ENCODE measurements at places on chromosomes 7 and 10. TPM values are rescaled to one million over a fixed set of nuclear protein-coding genes. Genes with fewer than 3 reads are reported as not detected.

The ATOH7 gene
- not detected for total RNA-seq

GRCh38 chr7:44265728-44266127 is 59.7 kb downstream of the CAMK2B start:
- no peak overlapping the region for H3K4me3 ChIP-seq
- peaks cover 68% of the 10 kb centered on the region for H3K4me1 ChIP-seq

DNA sequence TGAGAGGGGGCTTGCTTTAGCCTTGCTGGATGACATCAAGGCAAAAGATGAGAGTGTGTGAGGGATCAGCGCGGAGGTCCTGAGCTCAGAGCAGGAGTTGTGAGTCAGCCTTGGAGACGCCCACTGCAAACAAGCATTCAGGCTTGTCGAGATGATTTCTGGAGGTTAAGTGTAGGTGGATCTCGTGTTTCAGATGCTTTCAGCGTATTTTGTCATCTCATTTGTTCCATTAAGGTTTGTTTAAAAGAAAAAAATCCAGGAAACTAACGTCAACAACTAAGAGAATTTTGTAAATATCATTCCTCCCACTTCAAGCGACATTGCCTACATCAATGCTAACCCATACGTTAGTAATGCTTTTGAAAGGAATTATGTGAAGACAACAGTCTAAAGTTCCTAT is 715.4 kb upstream of the NRP1 start:
- no peak overlapping the region for H3K4me3 ChIP-seq
- H3K27me3 ChIP-seq: no peaks in the 10 kb centered on the region
- H3K27ac ChIP-seq: no peak overlapping the region
- no peaks in the 10 kb centered on the region for H3K36me3 ChIP-seq
- peak; percentile 49 for DNase-seq

- DNase-seq: no peak
- H3K36me3 ChIP-seq: no peaks in the 10 kb centered on the region
- no peak overlapping the region for H3K4me3 ChIP-seq
- no peak overlapping the region for H3K27ac ChIP-seq
- H3K27me3 ChIP-seq: no peaks in the 10 kb centered on the region
Measured at GRCh38 chr10:86155054-86155921, 211.3 kb downstream of the GRID1 start.

The LEP gene
- total RNA-seq: 2.2 TPM

DNA sequence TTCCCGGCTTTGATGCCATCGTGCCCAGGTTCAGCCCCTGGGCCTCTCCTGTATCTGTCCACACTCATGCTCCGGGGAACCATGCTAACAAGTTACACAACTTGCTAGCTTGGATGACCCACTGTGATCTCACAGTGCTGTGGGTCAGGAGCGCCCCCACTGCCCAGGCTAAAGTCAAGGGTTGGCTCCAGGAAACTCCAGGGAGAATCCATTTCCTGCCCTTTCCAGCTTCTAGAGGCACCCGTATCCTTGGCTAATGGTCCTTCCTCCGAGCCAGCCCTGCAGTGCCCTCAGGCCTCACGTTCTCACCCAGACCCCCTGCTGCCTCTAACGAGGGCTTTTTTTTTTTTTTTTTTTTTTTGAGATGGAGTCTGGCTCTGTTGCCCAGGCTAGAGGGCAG is 19.5 kb downstream of the AMZ1 start:
- H3K36me3 ChIP-seq: no peaks in the 10 kb centered on the region
- no peak overlapping the region for H3K4me3 ChIP-seq
- H3K4me1 ChIP-seq: no peaks in the 10 kb centered on the region
- no peaks in the 10 kb centered on the region for H3K27me3 ChIP-seq
- H3K27ac ChIP-seq: no peak overlapping the region

DNA sequence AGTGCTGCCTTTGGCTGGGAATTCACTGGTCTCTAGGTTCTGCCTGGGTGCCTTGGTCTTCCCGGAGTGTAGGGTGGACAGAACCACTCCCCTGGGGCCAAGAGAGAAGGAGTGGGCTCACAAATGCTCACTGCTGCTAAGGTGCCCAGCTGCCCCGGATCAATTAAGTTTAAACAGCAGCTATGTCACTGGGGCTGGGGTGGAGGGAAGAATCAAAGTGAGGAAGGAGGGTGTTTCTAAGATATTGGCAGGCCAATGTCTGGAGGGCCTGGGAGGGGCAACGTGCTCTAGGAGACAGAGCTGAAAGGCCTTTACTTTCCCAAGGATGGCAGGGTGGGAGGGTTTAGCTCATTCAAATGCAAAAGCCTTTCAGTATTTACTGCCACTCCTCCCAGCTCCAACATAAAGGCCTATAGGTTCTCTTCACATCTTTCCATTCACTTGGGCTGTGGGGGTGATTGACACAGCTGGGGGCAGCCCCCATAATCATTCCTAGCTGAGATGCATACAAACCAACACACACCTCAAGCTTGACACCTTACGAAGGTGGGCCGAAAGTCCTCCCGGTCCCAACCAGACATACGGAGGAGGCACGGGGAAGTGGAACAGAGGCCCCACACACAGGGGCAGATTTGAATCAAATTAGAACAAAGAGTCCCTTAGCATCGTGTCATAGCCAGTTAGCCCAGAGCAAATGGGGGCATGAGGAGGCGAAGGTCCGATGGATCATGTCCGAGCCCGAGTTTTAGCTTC is 108.0 kb upstream of the EFCAB10 start:
- H3K36me3 ChIP-seq: no peaks in the 10 kb centered on the region
- no peaks in the 10 kb centered on the region for H3K4me1 ChIP-seq
- no peak overlapping the region for H3K4me3 ChIP-seq
- no peak for DNase-seq

GRCh38 chr10:72123616-72124015 is 35.3 kb upstream of the SPOCK2 start:
- H3K4me1 ChIP-seq: no peaks in the 10 kb centered on the region
- H3K27ac ChIP-seq: no peak overlapping the region
- no peak overlapping the region for H3K4me3 ChIP-seq
- H3K27me3 ChIP-seq: no peaks in the 10 kb centered on the region

DNA sequence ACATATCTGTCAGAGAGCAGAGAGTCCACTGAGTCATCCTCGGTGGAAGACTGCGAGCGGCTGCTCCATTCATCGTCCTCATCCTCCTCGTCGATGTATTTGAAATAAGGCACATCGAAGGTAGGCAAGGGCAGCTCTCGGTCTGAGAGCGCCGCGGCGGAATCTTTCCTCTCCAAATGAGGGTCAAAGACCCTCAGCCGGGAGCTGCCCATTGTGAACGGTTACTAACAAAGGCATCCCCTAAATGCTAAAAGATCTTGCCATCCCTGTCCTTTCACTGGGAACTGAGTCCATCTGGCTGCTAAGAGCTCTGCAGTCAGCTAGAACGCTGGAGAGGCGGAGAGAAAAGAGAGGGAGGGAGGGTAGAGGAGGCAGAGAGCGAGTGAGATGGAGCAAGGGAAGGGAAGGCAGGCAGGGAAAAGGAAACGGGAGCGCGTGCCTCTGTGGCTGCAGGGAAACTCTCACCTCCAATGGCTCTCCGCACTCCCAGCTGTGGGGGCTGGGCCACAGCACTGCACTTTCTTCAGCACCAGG is 163.4 kb downstream of the RAPGEF5 start:
- H3K36me3 ChIP-seq: no peaks in the 10 kb centered on the region
- H3K4me3 ChIP-seq: peak overlapping the region; percentile 10
- no peak for DNase-seq
- H3K27ac ChIP-seq: no peak overlapping the region

GRCh38 chr7:131506597-131506996 is 49.8 kb downstream of the PODXL start:
- H3K4me3 ChIP-seq: no peak overlapping the region
- H3K4me1 ChIP-seq: no peaks in the 10 kb centered on the region
- no peak overlapping the region for H3K27ac ChIP-seq
- peak; percentile 47 for DNase-seq

The TAS2R5 gene
- total RNA-seq: 0.59 TPM

DNA sequence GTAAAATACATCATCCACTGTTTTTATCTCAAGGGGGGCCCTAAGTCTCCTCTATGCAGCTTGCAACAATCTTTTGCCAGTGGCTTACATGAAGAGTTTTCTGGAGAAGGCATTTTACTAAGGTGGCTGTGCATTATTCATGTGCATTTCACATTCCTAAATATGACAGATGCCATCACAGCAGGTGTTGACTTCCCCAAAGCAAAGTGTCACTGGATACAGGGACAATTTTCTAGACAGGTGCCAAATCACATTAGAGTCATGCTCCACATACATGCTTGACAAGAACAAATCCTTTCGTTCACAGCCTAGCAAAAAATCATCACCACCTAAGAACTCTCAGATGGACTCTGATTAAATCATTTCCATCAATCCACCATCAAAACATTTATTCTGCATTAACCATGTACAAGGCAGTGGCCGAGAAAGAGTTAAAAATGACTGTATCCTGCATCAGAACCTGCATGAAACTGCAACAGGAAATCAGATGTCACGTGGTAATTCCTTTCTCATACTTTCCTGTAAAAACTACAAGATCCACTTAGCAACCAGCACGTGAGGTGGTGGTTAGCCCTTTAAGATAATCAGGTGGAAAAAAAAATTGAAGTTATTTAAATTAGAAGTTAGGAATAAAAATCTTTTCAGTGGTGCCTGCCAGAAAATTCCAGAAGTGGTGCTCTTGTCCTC is 88.2 kb upstream of the AFAP1L2 start:
- H3K27ac ChIP-seq: peak overlapping the region; percentile 44
- no peak for DNase-seq
- no peaks in the 10 kb centered on the region for H3K27me3 ChIP-seq
- H3K4me3 ChIP-seq: no peak overlapping the region

GRCh38 chr7:66556549-66557213 is 72.0 kb upstream of the KCTD7 start:
- peaks cover 12% of the 10 kb centered on the region for H3K4me1 ChIP-seq
- H3K4me3 ChIP-seq: no peak overlapping the region
- H3K27me3 ChIP-seq: no peaks in the 10 kb centered on the region

The DEPP1 gene
- 68.8 TPM for total RNA-seq

The HABP2 gene
- not detected for total RNA-seq

DNA sequence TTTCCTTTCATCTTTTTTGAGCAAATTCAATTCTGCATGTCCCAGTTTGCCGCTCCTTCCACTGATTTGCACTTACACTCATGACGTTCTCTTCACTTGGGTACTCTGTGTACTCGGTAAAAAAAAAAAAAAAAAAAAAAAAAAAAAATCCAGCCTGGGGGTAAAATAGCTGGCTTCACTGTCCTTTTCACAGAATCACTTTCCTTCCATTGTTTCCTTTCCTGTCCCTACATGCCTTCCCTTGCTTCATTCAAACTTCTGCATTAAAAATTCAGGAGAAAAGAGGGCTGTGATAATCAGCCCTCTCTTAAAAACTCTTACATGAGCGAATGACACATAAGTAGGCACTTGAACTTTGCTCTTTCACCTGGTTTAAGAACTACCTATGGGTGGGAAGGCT is 8.7 kb downstream of the ANKRD1 start:
- peak overlapping the region; percentile 35 for H3K27ac ChIP-seq
- H3K27me3 ChIP-seq: no peaks in the 10 kb centered on the region
- no peaks in the 10 kb centered on the region for H3K4me1 ChIP-seq
- DNase-seq: no peak
